Pons (tissue), 1 donor: ENCODE measurements at places on chromosomes 16 and 17.
A peak's percentile ranks its signal among the peaks of the same experiment; 100 is the strongest.

- no peak for DNase-seq
These were observed 2.6 kb downstream of the ADCY9 start for GRCh38 chr16:4113358-4114256.

GRCh38 chr17:12431188-12431587 is 234.5 kb upstream of the MYOCD start:
- no peak for DNase-seq

DNA sequence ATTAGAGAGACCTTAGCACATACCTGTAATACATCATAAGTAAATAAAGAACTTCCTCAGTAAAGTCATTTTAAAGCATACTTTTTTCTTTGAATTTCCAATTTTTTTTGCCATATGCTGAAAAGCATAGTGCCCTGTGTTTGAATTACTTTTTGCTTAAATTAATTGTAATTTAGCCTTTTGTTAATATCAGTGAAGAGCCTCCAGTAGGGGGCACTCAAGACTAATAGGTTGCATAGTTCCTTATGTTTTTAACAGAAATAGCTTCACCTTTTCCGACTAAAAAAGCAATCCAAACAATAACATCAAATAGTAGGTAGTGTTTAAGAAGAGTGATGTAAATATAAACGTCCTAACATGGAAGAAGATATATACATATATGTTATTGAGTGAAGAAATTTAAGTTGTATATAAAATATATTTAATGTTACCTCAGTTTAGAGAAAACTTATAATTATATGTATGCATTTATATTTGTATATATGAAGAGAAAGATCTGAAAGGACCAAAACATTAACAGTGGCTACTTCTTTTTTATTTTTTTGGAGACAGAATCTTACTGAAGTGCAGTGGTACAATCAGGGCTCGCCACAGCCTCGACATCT is 18.6 kb downstream of the RAD51C start:
- DNase-seq = peak; percentile 63

- no peak for DNase-seq
These were observed 56.6 kb downstream of the WSCD1 start for GRCh38 chr17:6126768-6127167.

GRCh38 chr17:34562387-34562786 is 17.0 kb upstream of the TMEM132E start:
- no peak for DNase-seq

GRCh38 chr16:56041556-56042140 is 149.6 kb upstream of the GNAO1 start:
- DNase-seq = peak; percentile 31
